COR-L47 (cell line): ENCODE measurements at places on chromosomes 4 and X.

DNA sequence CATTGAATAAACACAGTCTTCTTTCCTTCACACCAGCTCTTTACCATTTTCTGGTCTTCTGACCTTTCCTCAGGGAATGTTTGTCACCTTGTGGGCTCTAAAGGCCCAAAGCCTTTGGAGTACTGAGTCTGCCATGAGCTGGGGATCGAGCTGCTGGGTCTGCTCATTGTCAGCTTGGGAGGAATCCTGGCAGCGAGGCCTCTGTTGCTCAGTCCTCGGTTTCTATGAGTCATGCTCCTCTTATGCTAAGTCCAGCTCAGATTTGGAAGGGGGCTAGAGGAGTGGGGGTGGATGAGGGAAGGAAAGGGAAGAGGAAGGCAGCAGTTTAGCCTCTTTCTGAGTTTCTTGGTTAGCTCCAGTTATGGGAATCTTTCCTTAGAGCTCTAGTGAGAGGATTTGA is 31.1 kb downstream of the NHSL2 start:
- DNase-seq = no peak

GRCh38 chr4:139524062-139524631 is 31.9 kb downstream of the SETD7 start:
- no peak for DNase-seq

DNA sequence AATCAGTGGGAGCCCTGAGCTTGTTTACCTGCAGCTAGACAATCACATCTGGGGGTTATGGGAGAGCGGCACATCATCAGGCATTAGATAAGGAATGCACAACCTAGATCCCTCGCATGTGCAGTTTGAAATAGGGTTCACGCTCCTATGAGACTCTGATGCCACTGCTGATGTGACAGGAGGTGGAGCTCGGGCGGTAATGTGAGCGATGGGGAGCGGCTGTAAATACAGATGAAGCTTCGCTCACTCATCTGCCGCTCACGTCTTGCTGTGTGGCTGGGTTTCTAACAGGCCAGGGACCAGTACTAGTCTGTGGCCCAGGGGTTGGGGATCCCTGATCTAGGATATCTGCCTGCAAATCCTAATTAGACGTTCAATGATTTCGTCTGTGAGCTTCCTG is 90.3 kb downstream of the CRMP1 start:
- DNase-seq = no peak

DNA sequence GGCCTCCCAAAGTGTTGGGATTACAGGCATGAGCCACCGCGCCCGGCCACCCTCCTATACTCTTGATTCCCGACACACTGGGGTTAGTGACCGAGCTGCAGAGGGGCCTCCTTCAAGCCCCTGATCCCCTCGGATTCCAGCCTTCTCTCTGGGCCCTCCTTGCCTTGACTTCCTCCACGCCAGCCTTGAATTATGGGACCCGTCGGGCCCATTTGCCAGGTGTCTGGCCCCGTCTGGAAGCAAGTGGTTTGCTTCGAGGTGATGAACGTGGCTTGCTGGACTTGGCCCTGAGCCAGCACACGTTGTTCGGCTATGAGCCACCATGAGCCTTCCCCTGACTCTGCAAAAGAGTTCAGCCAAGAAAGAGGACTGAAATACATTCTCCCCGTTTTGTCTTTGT is 37.4 kb upstream of the GRPEL1 start:
- no peak for DNase-seq

GRCh38 chr4:16827045-16827444 is 71.4 kb downstream of the LDB2 start:
- DNase-seq = no peak

GRCh38 chr4:21366312-21366711 is 582.3 kb downstream of the KCNIP4 start:
- no peak for DNase-seq

DNA sequence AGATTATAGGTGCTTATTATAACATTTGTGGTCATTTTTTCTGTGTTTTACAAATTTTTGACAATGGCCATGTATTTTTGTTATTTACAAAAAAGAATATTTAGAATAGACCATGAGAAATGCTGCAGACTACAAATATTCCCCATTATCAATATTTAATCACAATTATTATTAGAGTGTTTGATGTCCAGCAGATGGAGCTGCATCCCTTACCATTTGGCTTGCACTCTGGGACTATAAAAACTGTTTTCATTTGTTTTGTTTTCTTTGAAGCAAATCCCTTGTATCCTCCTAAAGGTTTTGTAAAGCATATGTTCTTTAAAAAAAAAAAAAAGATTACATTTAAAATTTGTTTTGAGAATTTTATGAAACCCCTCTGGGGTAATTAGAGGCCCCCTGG is 85.6 kb upstream of the CXorf66 start:
- DNase-seq = no peak

DNA sequence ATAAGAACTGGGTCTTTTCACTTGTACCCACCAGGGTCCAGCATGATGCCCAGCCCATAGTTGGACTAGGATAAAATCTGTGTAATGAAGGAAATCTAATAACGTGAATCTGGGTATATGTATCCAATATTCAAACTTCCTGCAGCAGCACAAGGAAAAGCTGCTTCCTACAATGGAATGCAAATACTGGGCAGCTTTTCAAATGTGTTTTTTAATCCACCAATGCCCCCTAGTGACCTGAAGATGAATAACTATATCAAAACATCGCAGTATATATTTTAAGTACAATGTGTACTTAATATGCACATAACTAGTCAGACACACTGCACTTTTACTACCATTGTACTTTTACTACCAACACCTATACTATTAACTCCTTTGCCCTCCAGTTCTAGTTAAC is 5.3 kb downstream of the APOO start:
- peak; percentile 5 for DNase-seq

DNA sequence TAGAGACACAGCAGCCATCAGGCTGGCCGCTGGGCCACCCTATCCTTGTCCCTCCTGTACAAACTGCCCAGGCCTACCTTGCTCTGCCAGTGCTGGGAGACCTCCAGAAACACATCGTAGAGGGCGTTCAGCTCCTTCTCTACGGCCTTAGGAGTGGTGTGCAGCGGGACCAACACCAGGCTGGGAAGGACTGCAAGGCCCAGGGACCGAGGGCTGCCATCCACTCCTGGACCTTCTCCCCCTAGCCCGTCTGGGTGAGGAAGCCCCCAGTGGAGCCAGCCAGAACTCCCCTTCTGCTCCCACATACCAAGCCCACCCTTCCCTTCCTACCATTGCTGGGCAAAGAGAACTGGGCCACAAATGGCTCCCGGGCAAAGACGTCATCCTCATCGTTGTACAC is 5.0 kb downstream of the RPL10 start:
- no peak for DNase-seq

DNA sequence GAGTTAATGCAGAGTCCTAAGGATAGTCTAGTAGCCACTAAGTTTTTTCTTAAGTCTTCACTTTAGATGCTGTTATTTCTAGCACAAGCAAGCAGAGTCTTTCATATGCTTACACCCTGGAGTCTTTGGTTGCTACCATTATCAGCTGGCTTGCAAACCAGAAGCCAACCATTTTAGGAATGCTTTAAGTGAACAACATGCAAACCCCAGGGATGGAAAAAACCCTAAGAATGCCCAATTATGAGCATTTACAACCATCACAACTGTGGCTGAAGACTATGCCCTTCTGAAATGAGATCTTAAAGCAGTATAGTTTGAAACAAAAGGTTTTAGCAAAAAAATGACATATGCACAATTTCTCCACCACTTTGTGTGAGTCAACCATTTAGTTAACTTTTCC is 6.6 kb downstream of the MID1IP1 start:
- DNase-seq = no peak

DNA sequence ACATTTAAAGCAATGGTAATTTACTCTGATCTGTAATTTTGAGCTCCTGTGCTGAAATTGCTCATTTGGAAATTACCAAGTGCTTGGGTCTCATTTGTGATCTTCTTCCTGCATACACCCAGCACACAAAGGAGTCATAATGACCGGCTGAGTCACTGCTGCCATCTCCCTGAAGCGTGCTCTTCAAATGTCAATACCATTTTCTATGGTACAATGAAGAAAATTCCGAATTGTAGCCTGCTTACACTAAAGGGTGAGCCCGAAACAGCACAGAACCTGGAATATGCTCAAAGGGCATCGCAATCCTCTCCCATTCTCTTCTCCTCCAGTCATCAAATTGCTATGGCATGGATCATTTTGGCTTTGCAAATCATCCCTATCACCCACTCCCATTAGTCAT is 140.5 kb downstream of the GRIA3 start:
- DNase-seq = no peak

- DNase-seq = no peak
These were observed 38.4 kb upstream of the FAM9B start for GRCh38 chrX:9072281-9072680.

DNA sequence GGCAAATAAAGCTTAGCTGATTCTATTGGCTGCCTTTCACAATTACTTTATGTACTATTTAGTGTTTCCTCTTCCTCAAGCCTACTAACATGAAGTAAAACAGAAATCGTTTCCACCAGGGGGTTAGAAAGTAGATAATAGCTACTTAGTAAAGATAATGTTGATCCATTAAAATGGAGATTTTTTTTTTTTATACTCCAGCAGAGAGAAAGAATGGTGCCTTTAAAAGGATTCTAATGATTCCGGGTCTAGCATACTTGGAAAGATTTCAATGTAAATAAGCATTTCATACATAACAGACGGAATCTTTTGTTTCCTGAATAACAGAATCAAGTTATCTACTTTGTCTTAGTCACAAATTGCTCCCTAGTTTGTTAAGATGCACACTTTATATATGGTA is 37.1 kb downstream of the GK start:
- DNase-seq = peak; percentile 6

DNA sequence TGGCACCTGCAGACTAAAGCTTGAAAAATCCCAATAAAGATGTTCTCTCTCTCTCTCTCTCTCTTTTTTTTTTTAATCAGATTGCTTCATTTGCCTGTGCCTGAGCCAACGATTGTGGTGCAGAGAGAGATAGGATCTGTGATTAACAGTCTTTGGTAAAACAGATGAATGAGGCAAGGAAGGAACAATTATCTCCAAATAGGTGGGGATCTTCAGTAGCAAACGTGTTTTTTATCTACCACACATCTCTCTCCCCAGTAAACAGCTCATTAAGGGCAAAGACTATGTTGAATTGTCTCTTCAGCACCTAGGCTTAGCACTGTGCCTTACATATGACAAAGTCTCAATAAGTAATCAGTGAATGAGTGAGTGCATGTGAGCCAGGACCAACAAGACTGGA is 96.3 kb downstream of the SMIM20 start:
- DNase-seq = no peak

DNA sequence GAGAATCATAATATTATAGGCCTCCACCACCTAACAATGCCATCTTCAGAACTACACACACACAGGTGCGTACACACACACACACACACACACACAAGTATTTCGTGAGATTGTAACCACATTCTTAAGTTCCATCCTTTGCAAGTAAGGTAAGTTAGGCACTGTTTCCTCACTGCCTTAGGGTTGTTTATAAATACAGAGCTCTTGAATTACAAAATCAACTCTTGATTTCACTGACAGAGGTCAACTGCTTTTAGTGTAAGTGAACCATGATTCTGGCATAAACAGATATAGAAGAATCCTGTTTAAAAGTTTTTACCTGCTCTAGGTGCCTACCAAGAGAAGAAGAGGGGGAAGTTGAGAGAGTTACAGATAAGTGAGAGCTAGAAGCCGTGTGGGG is 166.1 kb downstream of the DMD start:
- no peak for DNase-seq

DNA sequence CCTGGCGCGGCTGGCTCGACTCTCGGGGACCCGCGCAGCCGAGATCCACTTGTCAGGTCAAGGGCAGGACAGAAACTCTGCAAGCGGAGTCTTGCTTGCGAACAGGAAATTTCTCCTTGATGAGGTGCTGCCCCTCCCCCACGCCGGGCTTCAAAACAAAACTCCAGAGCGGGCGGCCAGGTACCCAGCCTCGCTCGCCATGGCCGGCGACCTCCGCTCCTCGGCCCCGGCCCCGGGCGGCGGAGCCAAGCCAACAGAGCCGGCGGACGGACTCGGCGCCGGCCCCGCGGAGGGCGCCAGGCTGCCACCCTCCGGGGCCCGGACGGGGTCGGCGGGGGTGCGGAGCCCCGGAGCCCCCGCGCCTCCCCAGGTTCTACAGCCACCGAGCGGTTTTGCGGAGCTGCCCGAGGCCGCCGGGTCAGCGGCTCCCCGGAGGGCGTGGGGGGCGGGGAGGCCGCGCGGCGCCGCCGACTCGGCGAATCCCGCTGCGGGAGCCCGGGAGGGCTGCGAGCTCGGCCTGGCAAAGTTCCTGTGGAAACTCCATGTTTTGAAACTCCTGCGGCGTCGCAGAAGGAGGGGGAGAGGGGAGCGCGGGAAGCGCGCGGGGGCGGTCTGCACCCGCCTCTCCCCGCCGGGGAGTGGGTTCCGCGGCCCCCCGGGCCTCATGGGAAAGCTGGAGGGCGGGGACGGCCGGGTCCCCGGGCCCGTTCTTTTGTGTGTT is 11.7 kb upstream of the BCOR start:
- DNase-seq = peak; percentile 41

DNA sequence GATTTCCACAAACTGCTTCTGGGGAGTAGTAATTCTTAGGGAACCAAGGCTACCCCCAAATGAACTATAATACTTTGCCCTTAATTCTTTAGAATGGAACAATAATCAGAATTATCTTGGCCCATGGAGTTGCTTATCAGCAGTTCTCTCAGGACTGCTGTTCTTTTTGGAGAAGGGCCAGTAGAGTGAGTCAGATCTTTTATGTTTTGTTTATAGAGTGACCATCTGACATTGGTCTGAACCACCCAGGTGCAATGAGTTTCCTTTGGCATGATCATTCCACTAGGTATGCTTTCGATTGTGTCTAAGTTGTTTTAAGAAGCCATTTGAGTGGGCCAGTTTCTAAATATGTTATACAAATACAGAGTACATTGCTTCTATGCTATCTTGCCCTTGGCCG is 31.8 kb downstream of the PRRG1 start:
- no peak for DNase-seq

- no peak for DNase-seq
These were observed 171.4 kb downstream of the ARHGEF9 start for GRCh38 chrX:63613531-63614028.

- no peak for DNase-seq
These were observed 7.9 kb downstream of the LEF1 start for GRCh38 chr4:108160741-108161352.

DNA sequence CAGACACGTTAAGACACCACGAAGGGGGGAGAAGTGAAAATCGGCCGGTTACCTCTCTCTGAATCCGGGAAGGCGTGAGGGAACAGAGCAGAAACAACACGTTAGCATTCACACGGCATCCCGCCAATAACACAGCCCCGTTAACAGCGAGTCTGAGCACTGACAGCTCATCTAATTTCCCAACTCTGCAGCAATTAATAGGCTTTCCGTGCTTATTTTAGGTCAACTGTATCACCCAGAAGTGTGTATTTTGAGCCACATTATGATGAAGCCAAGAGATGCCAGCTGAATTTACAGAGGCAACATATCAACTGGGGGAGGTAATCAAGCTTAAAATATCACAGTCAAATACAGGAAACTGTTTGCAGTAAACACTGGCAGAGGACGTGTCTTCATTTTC is 92.6 kb downstream of the NSUN7 start:
- DNase-seq = peak; percentile 67

GRCh38 chr4:110865611-110866259 is 242.9 kb upstream of the PITX2 start:
- DNase-seq = no peak

- no peak for DNase-seq
These were observed 204.4 kb downstream of the PPARGC1A start for GRCh38 chr4:23685471-23685870.

- DNase-seq = no peak
These were observed 6.7 kb upstream of the MSX1 start for GRCh38 chr4:4852591-4853362.
